ENCODE measurements at places on chromosomes 6 and 20. TPM values are rescaled to one million over a fixed set of nuclear protein-coding genes. Genes with fewer than 3 reads are reported as not detected.

- no peak for DNase-seq
- peaks cover 38% of the 10 kb centered on the region for H3K4me1 ChIP-seq
- no peaks in the 10 kb centered on the region for H3K27me3 ChIP-seq
- peak overlapping the region; percentile 98 for H3K27ac ChIP-seq
- no peaks in the 10 kb centered on the region for H3K36me3 ChIP-seq
- peak overlapping the region; percentile 96 for H3K4me3 ChIP-seq
Measured at GRCh38 chr20:34956041-34956458, 382 bp downstream of the MYH7B start.

GRCh38 chr6:100724222-100724621, 156.9 kb downstream of the ASCC3 start:
- no peak for DNase-seq
- no peak overlapping the region for H3K4me3 ChIP-seq
- peaks cover 12% of the 10 kb centered on the region for H3K4me1 ChIP-seq
- no peaks in the 10 kb centered on the region for H3K27me3 ChIP-seq

- H3K4me1 ChIP-seq = no peaks in the 10 kb centered on the region
- H3K27me3 ChIP-seq = no peaks in the 10 kb centered on the region
- H3K4me3 ChIP-seq = no peak overlapping the region
- DNase-seq = no peak
Measured at GRCh38 chr6:137197684-137198645, 21.2 kb downstream of the IFNGR1 start.

GRCh38 chr6:10968776-10969175, 75.3 kb downstream of the ELOVL2 start:
- no peak overlapping the region for H3K27ac ChIP-seq
- DNase-seq = no peak
- no peak overlapping the region for H3K4me3 ChIP-seq
- H3K36me3 ChIP-seq = peaks cover 42% of the 10 kb centered on the region

GRCh38 chr6:6891949-6892461, 215.8 kb upstream of the RREB1 start:
- no peaks in the 10 kb centered on the region for H3K36me3 ChIP-seq
- H3K4me1 ChIP-seq = peaks cover 6% of the 10 kb centered on the region
- DNase-seq = no peak
- H3K4me3 ChIP-seq = no peak overlapping the region

GRCh38 chr20:478949-479429, 16.7 kb upstream of the TBC1D20 start:
- H3K27ac ChIP-seq = no peak overlapping the region
- DNase-seq = peak; percentile 16
- no peak overlapping the region for H3K4me3 ChIP-seq
- peaks cover 19% of the 10 kb centered on the region for H3K36me3 ChIP-seq

DNA sequence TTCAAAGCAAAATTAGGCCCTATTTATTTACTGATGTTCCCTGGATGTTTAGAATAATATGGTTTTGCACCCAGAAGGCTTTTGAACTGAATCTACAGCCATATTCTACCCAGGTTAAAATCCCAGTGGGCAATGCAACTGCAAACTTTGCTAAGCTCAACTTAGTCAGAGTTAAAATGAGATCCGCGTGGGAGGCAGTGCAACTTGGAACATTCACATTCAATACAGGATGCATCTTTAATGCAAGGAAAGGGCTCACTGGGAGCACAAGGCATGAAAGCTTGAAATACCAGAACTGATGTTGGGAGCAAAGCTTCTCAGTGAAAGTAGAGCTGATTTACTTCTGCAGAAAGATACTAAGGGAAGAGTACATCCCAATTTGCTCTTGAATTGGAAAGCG, 281.2 kb upstream of the DEFB112 start:
- no peaks in the 10 kb centered on the region for H3K27me3 ChIP-seq
- no peak overlapping the region for H3K4me3 ChIP-seq
- no peaks in the 10 kb centered on the region for H3K4me1 ChIP-seq
- H3K27ac ChIP-seq = no peak overlapping the region
- DNase-seq = no peak

DNA sequence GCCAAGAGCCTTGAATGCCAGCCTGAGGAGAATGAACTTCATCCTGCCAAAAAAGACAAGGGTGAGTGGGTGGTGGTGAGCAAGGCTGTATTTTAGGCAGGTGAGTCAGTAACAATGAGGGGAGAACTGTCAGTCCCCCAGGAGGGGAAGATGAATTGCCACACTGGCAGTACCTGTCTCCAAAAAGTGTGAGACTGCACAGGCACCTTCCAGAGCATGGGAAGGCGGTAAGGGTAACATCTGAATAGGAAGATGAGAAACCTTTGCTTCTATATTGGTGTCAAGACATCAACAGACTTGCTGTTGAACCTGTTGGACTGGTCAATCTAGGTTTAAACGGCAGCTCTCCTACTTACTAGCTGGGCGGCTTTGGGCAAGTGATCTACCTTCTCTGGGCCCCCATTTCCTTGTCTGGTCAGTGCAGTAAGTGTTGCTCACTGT, 30.9 kb downstream of the STK35 start:
- DNase-seq = no peak
- no peaks in the 10 kb centered on the region for H3K27me3 ChIP-seq
- peaks cover 25% of the 10 kb centered on the region for H3K4me1 ChIP-seq
- no peaks in the 10 kb centered on the region for H3K36me3 ChIP-seq
- H3K27ac ChIP-seq = no peak overlapping the region

DNA sequence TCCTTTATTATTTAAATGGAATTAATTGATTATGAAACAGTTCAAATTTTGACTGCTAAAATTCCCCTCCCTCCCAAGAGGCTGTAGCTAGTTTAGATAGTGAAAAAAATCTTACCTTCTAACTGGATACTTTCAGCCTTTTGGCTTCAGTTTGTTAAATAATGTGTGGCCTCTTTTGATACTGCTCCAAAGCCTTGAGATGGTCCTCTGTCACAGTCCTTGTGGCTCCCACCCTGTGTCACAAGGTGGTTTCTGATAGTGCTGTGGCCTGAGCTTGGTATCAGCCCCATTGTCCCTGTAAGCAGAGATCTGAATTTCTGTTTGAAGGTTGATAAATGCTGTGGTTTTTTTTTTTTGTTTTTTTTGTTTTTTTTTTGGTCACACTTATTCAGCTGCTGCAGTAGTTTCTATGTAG, 20.8 kb downstream of the PANK2 start:
- H3K27ac ChIP-seq = no peak overlapping the region
- peaks cover 14% of the 10 kb centered on the region for H3K4me1 ChIP-seq
- no peak overlapping the region for H3K4me3 ChIP-seq
- DNase-seq = no peak
- peaks cover 28% of the 10 kb centered on the region for H3K36me3 ChIP-seq

DNA sequence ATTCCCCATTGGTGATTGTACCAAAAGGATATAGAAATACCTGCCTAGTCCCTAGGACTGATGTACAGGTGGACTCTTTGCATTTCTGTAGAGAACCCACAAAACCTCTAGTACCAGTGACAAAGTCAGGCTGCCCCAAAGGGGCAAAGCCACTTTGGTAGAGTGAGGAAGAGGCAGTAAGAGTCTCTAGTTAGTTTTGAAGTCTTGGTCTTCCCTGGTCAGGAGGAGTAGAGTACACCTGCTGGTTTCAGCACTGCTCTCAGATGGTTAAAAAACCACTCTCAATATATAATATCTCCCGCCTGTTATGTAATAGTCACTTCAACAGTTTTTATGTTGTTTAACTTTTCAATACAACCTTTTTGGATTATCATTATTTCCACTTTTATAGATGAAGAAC, 344.9 kb downstream of the CDKAL1 start:
- DNase-seq = no peak
- H3K4me3 ChIP-seq = no peak overlapping the region
- no peaks in the 10 kb centered on the region for H3K27me3 ChIP-seq
- H3K27ac ChIP-seq = peak overlapping the region; percentile 10
- H3K36me3 ChIP-seq = peaks cover 3% of the 10 kb centered on the region

DNA sequence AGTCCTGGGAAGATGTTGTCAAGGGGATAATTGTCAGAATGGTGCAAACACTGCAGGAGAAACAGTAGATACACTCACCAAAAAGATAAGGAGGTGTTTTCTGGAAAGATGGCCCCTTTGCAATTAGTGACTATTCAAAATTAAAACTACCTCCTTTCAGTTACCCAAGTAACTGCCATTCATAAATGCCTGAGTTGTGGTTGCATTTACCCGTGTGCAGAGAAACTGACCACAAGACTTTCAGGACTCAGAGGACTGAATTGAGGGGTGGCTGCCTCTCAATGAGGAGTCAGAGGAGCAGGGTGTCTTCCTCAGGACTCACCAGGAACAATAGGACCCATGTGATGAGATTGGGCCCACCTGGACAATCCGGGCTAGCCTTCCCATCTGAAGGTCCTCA, 39.0 kb downstream of the GCM1 start:
- no peak overlapping the region for H3K4me3 ChIP-seq
- peak overlapping the region; percentile 30 for H3K27ac ChIP-seq
- H3K27me3 ChIP-seq = no peaks in the 10 kb centered on the region
- no peak for DNase-seq
- no peaks in the 10 kb centered on the region for H3K36me3 ChIP-seq

- no peaks in the 10 kb centered on the region for H3K27me3 ChIP-seq
- H3K4me1 ChIP-seq = no peaks in the 10 kb centered on the region
- no peak overlapping the region for H3K27ac ChIP-seq
- H3K36me3 ChIP-seq = no peaks in the 10 kb centered on the region
Measured at GRCh38 chr6:163711615-163712565, 297.4 kb downstream of the QKI start.

FAM83B gene
- total RNA-seq = not detected

EEF1A2 gene
- 4.6 TPM for total RNA-seq

VEGFA gene
- 31.2 TPM for total RNA-seq

ADRM1 gene
- total RNA-seq = 90.4 TPM

BPIFB2 gene
- total RNA-seq = not detected

BICRAL gene
- 6.2 TPM for total RNA-seq

CLDN20 gene
- not detected for total RNA-seq

Measured in neural crest cell (in vitro differentiated cells).